Keratinocyte (primary cell): ENCODE measurements at places on chromosomes 6 and 20.

- no peak for DNase-seq
Measured at GRCh38 chr6:170505306-170505705, 47.8 kb downstream of the PSMB1 start.

- DNase-seq = no peak
Measured at GRCh38 chr20:51831866-51832265, 29.5 kb upstream of the SALL4 start.

GRCh38 chr6:84442208-84442607 lies 214.8 kb upstream of the CEP162 start:
- DNase-seq = no peak

- DNase-seq = no peak
Measured at GRCh38 chr6:13404228-13404891, 76.0 kb upstream of the TBC1D7 start.

DNA sequence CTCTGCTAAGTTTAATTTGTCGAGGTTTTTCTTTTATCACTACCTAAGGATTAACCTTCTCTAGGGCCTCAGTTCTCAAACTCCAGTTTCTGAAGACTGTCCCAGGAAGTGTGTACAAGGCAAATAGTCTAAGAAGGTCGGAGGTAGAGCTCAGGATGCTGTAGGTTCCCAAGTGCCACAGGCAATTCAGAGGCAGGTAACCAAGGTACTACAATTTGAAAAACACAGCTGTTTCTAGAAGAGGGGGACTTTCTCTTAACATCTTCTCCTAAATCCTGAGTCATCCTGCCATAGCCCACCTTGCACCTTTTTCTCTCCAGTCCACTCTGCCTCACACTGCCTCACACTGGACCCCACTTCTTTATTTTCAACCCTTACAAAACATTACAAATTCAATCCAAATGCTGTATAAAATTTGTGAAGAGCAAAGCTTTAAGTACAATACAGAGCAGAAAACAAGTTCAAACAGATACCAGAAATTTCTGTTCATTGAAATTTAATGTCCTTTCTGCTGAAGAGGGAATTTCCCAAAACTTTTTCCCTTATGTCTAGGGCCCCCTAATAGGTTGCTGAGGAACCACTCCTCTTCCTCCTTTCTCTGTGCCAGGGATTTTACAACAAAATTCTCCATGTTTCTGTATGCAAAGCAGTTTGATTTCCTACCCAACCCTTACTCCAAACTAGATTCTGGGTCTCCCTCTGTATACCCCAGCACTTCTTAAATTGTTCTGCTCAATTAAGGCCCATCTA lies 43.0 kb downstream of the FRK start:
- DNase-seq = no peak

GRCh38 chr6:163120223-163120622 lies 294.3 kb upstream of the QKI start:
- no peak for DNase-seq

DNA sequence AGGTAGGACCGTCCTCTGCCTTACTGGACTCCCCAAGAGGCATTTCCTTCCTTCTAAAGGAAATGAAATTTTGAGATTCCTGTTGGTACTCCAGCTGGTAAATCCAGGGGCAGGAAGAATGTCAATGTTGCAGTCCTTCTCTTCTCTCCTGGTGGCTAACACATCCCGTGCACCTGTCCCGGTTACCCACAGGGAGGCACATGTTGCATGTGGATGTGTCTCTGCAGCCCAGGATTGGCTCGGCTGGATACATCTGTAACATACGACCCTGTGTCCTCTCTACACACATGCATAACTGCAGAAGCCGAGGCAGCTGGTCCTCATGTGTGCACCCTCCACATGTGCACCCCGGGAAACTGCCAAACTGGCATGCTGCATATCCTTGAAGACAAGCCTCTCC lies 1.3 kb upstream of the LRFN2 start:
- DNase-seq = no peak

GRCh38 chr20:14303651-14304050 lies 33.8 kb downstream of the FLRT3 start:
- DNase-seq = no peak

DNA sequence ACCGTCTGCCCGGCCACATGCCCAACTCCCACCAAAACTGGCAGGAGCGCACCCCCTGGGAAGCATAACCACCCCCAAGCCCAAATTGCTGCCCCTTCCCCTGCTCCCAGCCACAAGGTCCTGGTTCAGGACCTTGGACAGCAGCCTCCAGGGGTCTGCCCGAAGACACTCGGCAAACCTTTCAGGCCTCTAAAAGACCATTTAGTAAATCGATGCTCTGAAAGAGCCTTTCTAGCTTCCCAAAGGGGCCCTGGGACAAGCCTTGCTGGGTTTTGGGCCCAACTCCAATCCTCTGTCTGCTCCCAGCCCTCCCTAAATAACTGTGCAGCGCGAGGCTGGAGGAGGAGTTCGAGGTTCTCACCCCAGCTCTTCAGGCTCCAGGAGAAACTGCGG lies 30.5 kb downstream of the GRM4 start:
- DNase-seq = no peak

GRCh38 chr6:36075656-36076055 lies 48.0 kb downstream of the MAPK14 start:
- DNase-seq = no peak

DNA sequence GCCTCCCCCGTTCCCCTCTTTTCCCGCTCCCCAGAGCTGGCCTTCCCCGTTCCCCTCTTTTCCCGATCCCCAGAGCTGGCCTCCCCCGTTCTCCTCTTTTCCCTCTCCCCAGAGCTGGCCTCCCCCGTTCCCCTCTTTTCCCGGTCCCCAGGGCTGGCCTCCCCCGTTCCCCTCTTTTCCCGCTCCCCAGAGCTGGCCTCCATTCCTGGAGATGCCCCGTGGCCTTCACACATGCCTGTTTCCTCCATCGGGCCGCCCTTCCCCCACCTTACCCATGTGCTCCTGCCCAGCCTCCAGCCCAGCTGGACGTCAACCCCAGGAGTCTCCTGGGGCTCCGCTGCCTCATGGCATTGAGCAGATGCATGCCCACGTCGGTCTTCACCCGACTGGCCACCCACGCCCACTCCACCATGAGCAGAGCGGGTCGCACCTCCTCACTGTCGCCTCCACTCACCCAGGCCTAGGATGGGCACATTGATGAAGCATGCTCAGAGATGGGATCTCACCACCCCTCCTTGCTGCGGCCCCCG lies 8.3 kb downstream of the SS18L1 start:
- DNase-seq = no peak

- DNase-seq = no peak
Measured at GRCh38 chr6:21133901-21134300, 459.6 kb upstream of the SOX4 start.

- no peak for DNase-seq
Measured at GRCh38 chr20:63071541-63072181, 64.9 kb upstream of the BHLHE23 start.

- no peak for DNase-seq
Measured at GRCh38 chr20:50292591-50293283, 102.1 kb downstream of the CEBPB start.

GRCh38 chr20:48291896-48292295 lies 506.6 kb upstream of the SULF2 start:
- DNase-seq = no peak

- DNase-seq = no peak
Measured at GRCh38 chr6:107026965-107027364, 1.0 kb upstream of the MTRES1 start.

DNA sequence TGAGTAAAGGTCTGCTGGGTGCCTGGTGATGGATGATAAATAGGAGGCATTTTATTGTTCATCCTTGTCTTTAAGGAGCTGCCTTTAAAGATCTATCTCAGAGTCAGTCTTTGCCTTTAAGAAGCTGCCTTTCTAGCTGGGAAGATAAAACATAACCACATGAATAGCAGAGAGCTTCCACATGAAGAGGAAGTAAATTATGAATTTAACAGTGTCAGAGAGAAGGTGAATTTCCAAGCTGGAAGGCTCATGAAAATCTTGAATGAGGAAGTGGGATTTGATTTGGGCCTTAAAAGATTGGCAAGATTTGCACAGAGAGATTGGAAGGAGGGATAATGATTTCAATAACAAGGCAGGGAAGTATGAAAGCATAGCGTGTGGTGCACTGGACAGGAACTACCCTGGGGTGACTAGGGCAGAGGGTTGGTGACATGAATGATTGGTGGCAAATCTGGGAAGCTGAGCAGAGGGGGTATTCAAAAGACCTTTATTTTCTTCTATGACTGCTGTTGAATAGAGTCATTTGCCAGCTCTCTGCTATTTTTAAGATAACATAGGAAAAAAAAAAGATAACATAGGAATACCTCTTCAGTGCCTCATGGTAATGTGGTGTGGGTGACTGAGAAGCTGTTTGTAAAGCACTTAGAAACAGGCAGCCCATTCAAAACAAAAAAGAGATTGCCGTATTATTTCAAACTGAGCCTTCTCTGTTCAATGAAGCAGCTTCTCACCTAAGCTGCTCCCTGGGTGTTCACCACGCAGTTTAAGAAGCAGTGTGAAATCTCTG lies 591.6 kb downstream of the PKHD1 start:
- no peak for DNase-seq

- DNase-seq = no peak
Measured at GRCh38 chr20:25083773-25084625, 2.1 kb upstream of the VSX1 start.

GRCh38 chr6:170449835-170450753 lies 103.0 kb downstream of the PSMB1 start:
- no peak for DNase-seq

DNA sequence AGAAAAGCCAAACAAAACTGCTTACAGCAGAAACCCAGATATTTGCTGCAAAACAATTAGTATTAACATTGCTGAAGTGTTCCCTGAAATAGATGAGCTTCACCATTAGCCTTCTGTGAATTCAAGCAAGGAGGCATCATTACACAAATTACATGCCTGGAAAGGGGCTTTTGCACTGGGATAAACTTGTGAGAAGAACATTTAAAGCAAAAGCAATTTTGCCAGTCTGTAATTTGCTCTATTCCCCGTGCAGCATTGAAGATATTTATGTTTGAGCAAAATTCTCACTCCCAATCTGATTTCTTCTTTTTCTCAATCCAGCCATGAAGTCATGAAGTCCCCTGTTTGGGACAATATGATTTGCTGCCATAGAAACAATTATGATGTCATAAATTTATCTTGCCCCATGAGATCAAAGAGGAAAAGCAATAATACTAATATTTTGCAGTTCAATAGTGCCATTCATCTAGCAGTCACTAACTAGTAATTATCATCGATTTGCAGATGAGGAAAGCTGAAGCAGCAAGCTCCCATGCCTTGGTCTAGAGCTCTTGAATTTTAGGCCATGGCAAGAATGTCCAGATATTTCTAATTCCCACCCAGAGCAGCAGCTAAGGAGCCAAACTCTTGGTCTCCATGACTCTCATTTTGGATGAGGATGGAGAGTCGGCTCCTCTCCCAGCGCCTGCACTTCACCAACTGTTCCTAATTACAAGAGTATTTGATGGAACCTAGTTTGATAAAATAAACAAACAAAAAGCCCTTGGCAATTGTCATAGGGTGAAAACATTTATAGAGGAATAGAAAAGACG lies 49.5 kb upstream of the CCN6 start:
- no peak for DNase-seq

- DNase-seq = no peak
Measured at GRCh38 chr20:41367393-41367695, 726 bp upstream of the EMILIN3 start.

GRCh38 chr20:47674686-47675085 lies 110.6 kb downstream of the SULF2 start:
- DNase-seq = no peak

DNA sequence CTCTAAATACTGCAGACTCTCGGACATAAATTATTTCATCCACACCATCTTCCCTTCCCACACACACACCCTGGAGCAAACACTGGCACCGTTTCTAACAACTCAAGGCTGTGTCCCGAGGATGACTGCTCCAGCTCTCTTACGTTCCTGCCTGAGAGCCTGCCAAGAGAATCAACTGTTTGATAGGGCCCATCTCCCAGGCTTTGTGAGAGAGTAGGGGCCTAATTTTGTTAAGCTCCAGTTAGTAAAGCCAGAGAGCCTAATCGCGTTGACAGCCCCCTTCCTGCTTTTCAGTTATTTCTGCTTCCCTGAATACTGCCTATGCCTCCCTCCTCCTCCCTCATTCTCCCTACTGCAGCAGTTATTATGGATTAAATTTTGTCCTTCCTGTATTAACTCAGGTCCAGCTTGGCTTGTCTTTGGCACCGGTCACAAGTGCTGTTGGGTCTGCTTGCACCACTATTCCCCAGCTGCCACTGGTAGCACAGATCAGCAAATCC lies 118.1 kb upstream of the TMEM181 start:
- no peak for DNase-seq

DNA sequence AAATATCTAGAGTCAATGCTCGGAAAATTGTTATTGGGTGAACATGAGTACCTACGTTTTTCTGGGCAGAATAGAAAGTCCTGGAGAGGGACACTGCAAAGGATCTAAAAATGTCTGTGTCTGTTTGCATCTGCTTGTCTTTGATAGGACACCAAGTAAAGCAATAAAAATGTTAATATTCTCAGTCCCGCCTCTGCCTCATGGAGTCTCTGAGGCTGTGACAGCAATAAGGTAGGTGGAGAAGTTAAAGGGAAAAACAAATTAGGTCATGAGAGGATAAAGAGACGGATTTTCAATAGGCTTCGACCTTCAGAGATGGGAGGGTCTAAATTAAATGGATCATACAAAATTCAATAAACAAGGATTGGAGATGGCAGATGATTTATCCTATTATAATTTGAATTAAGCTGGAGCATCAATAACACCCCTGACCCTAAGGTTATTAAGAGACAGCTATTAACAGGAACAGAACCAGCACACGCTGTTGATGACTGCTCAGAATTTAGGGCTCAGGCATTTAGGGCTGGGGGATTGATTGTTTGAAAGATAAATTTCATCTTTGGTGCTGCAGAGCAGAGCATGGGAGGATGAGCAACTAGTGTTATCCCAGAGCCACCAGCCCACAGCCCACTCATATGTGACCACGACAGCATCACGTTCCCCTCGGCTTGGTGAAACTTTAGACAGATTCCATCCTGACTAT lies 620.3 kb upstream of the CDH4 start:
- DNase-seq = no peak

DNA sequence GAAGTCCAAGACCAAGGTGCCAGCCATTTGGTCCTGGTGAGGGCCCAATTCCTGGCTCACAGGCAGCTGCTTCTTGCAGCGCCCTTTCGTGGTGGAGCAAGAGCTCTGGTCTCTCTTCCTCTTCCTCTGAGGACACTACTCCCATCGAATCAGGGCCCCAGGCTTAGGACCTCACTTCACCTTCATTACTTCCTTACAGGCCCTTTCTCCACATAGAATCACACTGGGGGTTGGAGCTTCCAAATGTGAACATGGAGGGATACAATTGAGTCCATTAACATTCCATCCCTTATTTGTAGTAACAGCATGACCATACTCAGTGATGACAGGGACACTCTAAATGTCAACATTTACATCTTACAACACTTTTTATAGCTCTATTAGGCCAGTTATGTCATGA lies 2.3 kb downstream of the RAMACL start:
- DNase-seq = no peak

DNA sequence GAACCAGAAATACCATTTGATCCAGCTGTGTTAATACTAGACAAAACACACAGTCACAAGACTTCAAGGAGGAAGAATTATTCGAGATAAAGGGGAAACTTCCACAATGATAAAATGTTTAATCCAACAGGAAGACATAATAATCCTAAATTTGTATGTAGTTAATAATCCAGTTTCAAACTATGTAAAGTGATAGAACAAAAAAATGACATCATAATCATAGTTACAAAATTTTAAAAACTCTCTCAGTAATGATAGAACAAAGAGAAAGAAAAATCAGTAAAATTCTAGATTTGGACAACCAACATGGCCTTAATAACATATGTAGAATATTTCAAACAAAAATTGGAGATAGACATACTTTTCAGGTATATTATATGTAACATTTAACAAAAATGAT lies 38.9 kb downstream of the LINC00237 start:
- no peak for DNase-seq

- DNase-seq = no peak
Measured at GRCh38 chr20:32333988-32334885, 23.9 kb upstream of the ASXL1 start.
